Tibial nerve (tissue), 4 donors: ENCODE measurements at places on chromosomes 7 and 10.

DNA sequence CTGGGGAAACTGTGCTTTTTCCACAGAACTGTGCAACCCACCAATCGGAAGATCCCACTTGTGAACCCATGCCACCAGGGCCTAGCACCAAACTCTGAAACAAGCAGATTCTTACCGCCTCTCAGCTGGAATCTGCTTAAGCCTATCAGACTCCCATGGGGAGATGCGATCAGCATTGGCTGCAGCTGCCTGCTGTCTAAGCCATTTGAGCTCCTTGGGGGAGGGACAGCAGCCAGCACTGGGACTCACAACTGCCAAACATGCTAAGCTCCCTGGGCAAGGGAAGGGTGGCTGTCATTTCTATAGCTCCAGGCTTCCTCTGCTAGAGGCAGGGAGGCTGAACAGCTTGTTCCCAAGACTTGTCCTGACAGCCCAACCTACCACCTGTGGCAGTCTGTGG, 283.8 kb downstream of the CDK14 start:
- DNase-seq, result no peak

- DNase-seq, result no peak
These were observed 6.7 kb downstream of the CHST3 start for GRCh38 chr10:71970869-71971268.

GRCh38 chr10:73906524-73907447, 4.1 kb upstream of the PLAU start:
- peak; percentile 30 for DNase-seq

- DNase-seq, result no peak
These were observed 28.7 kb downstream of the KLF6 start for GRCh38 chr10:3756360-3756740.

- DNase-seq, result no peak
These were observed 18.5 kb upstream of the FXYD4 start for GRCh38 chr10:43352951-43353350.

DNA sequence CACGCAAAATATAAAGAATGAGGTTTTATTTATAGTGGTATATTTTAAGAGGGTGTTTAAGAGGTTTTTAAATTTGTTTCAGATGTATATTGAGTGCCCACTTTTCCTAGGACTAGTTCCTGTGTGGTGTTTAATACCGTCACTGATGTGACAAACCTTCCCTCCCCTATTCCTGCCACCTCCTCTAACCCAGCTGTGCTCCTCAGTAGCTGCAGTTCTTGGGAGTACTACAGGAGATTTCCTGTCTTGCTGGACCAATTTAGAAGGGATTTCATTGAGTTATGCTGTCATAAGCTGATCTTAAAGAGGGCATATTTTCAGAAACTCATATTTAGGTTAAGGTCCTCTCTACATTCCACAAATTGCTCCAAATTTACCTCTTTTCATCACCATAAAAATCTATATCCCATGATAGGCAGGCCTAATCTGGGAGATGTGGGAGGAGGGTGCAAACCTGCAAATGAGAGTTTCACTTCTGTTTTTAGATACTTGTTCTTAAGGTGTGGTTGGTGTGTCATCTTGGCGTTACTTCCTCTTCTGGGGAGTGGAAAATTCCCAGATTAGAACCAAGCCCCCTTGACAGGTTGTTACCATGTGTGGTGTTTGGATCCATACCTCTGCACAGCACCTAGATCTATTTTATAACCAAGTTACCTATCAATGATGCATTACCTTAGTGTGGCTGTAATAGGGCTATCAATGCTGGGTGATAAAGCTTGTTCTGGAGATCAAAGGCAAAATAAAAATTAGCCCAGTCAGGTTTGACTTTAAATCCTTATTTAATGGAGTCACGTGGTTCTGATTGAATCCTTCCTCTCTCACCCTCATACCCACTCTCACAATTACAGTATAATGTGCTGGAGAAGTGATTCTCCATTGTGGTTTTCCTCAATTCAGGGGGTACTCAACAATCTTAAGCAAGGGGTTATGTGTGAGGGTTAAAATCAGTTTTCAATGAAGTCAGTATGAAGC, 141.1 kb downstream of the CDK14 start:
- no peak for DNase-seq

DNA sequence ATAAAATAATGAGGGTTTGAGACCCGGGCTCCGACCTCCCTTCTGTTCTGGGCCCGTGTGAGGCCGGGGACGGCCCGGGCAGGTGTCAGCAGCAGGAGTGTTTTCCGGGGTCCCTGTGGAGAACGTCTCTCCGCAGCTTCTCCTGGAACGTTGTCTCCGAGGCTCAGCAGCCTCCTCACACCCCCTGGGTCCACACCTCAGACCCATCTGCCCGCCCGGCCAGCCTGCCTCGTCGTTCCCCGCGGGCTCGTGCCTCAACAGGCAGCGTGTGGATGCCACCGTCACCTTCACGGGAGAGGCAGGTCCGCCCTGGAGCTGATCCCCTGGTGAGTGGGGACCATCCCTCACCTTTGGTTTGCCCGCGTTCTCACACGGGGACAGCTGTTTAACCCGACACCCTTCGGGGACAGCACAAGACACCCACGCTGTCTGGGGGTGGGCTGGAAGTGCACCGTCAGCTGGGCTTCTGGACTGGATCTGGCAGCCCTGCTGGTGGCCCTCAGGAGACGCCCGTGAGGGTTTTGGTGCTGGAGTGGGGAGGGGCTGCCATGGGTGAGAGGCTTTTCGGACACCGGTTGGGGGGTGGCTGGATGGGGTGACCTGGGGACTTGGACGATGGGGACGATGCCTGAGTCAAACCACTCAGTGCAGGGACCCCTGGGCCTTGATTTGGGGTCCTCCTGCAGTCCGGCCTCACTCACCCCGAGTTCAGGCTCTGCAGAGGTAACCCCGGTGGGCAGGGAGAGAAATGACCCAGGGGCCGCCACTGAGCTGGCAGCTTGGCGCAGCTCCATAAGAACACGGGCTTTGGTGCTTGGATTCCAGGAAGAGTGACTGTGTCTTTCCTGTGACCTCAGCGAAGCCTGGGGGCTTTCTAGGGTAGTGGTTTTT, 131.7 kb downstream of the DNAJB6 start:
- DNase-seq, result no peak

- no peak for DNase-seq
These were observed 292.8 kb upstream of the KLF6 start for GRCh38 chr10:4077804-4078203.

GRCh38 chr10:103947799-103948516, 19.0 kb upstream of the SLK start:
- no peak for DNase-seq

DNA sequence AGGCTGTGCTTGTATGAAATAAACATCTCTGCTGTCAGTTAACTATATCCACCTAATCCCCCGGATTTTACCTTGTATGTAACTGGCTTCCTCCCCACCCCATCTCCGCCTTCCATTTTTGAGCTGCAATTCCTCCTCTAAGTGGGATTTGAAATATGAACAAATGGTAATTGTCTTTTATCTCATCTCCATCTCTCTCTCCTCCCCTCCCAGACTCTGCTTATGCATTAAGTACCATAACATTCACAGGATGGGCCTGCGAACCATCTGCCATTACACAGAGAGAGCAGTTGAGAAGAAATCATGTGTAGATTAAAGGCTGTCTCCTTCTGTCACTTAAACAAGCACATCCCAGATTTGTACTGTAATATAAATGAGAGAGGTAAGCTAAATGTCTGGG, 1169.9 kb downstream of the TYW1 start:
- no peak for DNase-seq

DNA sequence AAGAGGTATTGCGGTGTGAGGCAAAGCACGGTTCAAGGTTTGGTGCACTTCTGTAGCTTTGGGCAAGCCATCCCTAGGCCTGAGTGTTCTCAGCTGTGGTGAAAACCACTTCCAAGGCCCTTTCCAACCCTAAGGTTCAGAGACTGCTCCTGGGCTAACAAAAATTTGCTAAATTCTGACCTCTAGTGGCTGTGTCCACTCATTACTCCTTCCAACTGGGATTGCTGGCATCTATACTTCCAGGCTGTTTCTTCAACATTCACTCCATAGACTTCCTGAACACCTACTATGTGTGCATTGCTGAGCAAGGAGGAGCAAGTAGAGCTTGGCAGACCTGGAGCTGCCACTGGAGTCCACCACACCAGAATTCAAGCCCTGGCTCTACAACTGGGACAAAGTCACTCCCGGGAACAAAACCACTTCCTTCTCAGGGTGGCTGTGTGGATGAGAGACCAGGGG, 29.3 kb upstream of the SH3PXD2A start:
- DNase-seq, result no peak

GRCh38 chr7:69862413-69863064, 264.3 kb downstream of the AUTS2 start:
- DNase-seq, result no peak

DNA sequence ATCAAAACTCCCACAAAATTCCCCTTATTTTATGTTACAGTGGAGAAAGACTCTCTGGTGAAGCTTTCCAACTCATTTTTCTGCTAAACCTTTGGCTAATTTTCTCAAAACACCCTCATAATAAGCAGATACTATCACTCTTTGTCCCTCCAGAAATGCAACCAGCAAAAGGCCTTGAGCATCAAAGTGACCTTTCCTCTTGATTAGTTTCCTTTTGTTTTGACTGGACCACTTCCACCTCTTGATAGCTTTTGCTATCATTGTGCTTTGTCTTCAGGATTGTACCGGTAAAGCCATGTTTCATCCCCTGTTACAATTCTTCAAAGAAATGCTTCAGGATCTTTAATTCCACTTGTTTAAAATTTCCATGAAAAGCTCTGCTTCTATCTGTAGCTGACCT, 115.1 kb upstream of the SLC13A1 start:
- no peak for DNase-seq

DNA sequence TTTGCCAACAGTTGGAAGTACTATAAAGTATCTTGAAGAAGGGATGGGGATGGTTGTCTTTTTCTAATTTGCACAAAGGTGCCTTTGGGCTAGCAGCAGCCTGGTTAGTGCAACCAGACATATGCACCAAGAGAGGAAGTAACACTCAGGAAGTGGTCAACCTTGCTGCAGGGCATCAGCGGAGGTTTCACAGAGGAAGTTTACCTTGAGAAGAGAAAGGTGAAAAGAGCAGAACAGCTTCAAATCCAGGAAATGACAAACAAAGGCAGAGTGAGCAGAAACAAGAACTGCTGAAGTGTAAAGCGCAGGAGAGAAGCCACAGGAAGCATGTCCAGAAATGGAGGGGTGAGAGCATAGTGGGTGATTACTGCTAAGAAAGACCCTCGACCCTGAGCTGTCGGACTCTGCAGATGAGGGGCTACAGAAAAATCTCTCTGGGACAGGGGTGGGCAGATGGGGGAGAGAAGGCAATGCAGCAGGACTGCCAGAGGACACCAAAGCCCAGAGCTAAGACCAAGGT, 66.9 kb downstream of the STK17A start:
- DNase-seq, result no peak

- no peak for DNase-seq
These were observed 81.8 kb downstream of the MALSU1 start for GRCh38 chr7:23380961-23381360.
